ENCODE measurements at places on chromosomes 7 and 10.

- DNase-seq = no peak
These were observed 83.3 kb downstream of the PLXNA4 start for GRCh38 chr7:132492823-132493445.

DNA sequence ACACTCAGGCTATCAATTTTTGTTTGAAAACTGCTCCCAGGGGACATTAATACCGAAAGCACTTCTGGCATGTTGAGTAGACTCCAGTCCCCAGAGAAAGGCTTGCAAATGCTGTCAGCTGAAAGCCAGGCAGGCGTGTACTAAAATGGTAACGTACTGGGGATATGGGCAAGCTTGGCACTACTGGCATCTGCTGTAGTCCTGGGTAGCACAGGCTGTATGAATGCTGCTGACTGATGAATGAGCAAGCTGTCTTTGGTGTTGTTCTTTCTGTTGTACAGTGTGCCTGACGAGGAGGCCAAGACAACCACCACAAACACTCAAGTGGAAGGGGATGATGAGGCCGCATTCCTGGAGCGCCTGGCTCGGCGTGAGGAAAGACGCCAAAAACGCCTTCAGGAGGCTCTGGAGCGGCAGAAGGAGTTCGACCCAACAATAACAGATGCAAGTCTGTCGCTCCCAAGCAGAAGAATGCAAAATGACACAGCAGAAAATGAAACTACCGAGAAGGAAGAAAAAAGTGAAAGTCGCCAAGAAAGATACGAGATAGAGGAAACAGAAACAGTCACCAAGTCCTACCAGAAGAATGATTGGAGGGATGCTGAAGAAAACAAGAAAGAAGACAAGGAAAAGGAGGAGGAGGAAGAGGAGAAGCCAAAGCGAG, 53.5 kb upstream of the AGBL3 start:
- DNase-seq = no peak

DNA sequence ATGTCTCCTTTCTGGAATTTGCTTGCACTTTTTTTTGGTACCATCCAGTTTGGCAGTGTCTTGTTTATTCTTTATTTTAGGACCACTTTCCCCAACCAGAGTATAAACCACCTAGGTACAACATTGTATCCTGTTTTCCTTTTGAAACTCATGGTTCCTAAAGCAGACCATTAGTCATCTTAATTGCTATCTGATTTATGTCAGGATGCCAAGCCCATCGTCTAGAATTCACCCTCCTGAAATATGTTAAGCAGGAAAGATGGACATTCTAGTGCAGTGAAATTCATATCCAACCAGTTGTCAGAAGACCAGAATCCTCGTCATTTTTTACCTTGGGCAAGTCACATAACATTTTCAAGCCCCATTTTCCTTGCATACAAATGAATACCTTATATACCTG, 223.6 kb upstream of the KMT2E start:
- no peak for DNase-seq

DNA sequence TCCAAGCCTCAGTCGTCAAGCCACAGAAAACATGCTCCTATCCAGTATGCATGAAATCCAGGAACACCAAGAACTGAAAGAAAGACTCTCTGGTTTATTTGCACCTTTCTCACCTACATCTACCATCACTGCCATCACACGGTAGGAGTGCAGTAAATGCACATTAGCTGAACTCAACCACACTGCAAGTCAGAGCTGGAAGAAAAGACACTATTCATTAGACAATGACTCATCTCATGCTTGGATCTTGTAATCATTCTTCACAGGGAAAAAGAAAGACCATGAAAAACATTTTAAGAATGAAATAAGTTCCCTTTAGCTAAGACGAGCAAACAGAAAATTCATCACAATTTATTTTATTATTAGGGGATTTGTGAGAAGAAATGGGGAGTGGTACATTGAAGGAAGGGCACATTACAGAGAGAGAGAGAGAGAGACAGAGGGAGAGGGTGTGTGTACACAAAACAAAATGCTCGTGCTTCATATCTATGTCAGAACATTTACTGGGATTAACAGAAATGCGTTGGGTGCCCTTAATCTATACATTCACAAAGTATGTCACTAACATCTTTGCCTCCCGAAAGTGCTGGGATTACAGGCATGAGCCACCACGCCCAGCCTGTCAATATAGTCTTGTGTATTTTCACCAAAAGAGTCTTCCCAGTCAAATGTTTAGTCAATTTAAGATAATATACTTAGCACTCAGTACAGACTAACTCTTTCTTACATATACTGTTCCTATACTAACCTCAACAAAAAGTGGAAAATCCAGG, 324.9 kb downstream of the PARD3 start:
- DNase-seq = no peak

DNA sequence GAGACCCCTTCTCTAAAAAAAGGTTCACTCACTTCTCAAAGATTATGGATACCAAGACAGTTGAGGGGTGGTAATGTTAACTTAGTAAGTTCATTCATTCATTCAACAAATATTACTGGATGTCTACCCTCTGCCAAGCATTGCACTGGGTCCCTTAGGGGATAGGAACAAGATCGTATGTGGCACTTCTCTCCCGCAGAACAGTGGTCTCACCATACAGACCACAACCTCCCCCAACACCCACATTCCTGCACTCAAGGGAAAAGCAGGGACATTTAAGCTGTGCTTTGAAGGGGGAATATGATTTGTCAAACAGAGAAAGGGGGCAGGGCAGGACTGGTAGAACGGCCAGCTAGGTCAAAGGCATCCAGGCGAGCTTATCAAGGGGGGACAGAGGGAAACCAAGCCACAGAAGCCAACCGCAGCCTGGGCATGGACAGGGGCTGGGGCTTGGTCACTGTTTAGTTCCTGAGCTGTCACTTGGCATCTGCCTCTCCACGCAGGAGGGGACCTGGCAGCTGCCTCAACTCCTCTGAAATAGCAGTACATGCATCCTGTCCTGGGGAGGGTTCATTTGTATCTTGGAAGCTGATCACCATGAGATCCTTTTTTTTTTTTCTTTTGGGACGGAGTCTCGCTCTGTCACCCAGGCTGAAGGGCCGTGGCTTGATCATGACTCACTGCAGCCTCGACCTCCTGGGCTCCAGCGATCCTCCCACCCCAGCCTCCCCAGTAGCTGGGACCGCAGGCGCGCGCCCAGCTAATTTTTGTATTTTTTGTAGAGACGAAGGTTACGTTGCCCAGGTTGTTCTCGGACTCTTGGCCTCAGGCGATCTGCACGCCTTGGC, 949 bp upstream of the CLIP2 start:
- no peak for DNase-seq

DNA sequence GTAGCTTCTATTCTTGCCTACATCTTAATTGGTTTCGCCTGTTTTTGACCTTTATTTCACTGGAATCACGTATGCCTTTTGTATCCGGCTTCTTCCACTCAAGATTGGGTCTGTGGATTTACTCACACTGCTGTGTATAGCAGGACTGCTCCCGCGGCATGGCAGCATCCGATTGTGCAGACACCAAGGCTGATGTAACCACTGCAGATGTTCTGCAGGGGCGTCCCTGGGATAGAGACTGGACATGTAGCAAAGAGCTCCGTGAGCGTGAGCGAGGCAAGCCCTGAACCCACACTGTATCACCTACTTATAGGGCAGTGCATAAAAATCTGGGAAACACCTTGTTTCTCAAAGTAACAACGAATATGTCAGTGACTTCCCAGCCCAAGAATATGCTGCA, 11.4 kb upstream of the IDI2 start:
- DNase-seq = no peak

DNA sequence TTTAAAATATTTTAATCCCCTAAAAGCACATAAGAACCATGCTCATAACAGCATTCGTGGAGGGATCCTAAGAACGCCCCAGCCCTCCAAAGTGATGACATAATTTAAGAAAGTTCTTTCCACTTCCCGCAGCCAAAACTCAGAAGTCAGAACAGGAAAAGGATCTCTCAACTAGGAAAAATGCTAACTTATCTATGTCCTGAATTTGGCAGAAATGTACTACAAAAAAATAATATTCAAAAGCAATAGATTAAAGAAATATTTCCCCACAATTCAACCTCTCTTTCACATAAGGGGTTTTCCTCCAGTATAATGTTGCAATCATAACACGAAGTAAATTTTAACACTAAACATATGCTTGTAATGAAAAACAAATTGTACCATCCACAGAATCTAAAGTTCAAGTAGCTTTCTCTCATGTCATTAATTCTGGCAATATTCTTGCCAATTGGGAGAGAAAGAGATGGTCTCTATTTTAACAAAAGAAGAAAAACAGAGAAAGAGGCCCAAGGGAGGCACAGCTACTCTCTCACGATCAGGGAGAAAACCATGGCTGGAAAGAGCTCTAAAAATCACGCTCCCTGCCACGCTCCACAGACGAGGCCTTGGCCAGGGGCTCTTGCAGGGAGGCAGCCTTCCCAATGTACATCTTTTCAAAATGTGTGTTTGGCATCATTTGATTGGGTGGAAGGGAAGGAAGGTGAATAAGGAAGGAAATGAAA, 22.9 kb downstream of the ASB13 start:
- DNase-seq = no peak

- DNase-seq = peak; percentile 3
These were observed 33.1 kb upstream of the NEUROD6 start for GRCh38 chr7:31373337-31374289.

DNA sequence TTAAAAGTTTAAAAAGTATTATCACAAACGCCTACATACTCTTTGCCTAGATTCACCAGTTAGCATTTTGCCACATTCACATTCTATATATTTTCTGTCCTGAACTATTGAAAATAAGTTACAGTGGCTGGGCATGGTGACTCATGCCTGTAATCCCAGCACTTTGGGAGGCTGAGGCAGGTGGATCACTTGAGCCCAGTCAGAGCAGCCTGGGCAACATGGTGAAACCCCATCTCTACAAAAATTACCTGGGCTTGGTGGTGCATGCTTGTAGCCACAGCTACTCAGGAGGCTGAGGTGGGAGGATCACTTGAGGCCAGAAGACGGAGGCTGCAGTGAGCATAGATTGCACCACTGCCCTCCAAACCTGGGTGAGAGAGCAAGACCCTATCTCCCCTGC, 5.3 kb downstream of the ARPC1A start:
- DNase-seq = no peak

- no peak for DNase-seq
These were observed 41.8 kb downstream of the SORCS1 start for GRCh38 chr10:107122703-107123102.

DNA sequence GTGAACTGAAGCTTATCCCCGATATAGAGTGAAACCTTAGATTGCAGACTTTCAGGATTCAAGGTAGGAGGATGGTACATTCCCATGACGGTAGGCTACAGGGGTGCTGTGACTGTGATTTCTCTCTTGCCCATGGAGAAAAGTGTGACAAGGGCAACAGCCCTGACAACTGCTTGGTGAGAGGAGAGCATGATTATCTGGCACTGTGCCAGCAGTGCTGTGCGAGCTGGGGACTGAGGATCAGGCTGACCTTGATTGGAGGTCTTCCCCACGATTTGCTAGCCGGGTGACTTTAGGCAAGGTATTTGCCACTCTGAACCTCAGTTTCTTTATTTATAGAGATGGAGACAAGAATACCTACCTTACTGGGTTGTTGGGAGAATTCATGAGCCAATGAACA, 229.5 kb downstream of the PTEN start:
- no peak for DNase-seq

- DNase-seq = no peak
These were observed 22.6 kb downstream of the KIF11 start for GRCh38 chr10:92615515-92615914.

DNA sequence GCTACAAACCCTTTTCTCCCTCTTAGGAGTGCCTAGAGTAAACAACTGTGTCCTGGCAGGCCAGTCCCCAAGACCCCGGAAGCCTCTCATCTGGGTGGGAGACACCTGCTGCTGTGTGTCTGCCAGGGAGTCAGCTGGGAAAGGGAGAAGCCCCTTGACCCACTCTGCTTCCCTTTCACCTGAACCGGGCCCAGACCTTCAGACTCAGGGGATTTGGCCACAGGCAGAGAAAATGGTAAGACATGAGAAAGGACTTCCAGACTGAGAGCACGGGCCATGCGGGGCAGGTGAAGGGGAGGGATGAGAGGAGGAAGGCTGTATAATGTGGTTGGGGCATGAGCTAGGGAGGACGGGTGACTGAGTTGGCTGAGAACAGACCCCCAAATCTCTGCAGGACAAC, 36.0 kb upstream of the NPFFR1 start:
- DNase-seq = no peak

- no peak for DNase-seq
These were observed 340.1 kb upstream of the SHH start for GRCh38 chr7:156152390-156152789.

- no peak for DNase-seq
These were observed 16.7 kb downstream of the SEC31B start for GRCh38 chr10:100502926-100503494.

- DNase-seq = no peak
These were observed 61.5 kb downstream of the NKX6-2 start for GRCh38 chr10:132724446-132724845.

DNA sequence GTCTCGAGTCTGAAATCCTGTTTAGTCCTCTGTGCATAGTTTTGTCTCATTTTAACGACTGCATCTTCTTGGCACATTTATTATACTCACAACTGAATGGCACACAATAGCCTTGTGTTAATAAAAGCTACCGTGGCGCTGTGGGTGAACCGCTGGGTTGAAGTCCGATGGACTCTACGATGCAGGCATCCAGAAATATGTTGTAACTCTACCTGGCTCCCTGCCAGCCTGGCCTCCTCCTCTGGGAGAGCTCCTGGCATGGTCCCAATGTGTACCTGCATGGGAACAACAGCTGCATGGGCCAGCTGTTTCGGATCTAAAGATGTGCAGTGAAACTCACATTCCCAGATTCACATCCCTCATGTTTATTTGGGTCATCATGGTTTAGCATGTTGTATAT, 3.7 kb upstream of the DPYSL4 start:
- DNase-seq = no peak

DNA sequence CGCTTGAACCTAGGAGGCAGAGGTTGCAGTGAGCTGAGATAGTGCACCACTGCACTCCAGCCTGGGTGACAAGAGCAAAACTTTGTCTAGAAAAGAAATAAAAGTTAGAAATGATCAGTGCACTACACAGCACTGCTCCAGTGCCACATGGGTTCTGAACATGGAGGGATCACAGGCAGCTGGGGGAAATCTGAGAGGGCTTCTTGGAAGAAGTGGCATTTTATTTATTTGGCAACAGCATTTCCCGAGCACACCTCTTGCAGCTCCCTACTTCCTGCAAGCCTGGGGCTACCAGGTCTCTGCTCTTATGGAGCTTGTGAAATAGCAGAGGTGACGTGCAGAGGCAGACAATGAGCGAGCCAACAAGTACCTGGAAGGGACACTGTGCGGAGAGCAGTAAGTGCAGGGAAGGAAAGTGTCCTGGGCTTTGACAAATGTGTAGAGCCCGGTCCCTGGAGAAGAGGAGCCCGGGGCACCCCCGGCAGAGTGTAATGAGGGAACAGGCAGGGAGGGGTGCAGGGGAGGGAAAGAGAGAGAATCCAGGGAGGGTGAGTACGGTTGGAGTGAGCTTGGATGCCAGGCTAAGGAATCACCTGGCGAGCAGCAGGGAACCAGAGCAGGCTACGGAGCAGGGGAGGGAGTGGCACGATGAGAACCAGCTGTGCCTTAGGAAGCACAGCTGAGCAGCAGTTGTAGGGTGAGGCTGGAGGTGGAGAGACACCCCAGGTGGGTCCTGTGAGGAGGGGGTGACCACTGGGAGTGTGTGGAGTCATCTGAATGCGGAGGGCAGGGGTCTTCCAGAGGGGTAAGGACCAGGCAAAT, 104.6 kb upstream of the CTBP2 start:
- no peak for DNase-seq
